T-cell (primary cell): ENCODE measurements at places on chromosomes 2 and 18. TPM values are rescaled to one million over a fixed set of nuclear protein-coding genes. Genes with fewer than 3 reads are reported as not detected.

FIGN gene
- 0.03 TPM for total RNA-seq

GCKR gene
- total RNA-seq = not detected

UGT1A8 gene
- not detected for total RNA-seq

AGXT gene
- not detected for total RNA-seq

TXNDC9 gene
- total RNA-seq = 12.3 TPM

KCNE4 gene
- total RNA-seq = not detected

DNA sequence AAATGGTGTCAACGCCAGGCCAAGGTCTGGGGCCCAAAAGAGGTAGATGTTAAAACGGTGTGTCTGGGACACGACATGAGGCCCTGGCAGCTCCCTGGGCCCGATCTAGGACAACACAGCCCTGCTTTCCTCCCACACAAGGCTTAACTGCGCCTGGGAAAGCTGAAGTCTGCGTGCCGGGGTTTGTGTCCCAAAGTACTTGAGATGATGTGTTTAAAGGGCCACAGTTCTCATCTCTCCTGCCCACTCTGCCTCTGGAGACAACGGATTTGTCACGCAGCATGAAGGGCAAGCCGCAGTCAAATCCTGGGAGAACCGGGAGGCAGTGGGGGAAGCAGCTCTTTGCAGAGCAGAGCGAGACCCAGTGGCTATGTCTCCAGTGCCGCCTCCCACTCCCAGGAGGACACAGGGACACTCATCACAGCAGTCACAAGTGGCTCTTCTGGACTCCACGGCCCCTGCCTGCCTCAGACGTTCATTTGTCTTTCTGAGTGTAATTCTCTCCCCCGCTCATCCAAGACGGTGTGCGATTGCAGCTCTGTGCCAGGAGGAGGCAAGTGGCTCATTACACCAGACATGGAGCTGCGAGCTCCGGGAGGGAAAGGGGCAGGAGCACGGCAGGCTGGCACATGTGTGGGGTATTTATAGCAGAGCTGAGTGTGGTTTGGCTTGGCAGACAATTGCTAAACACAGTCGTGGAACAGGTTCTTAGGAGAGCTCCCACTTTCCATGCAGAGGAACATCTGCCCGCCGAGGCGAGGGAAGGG is 57.7 kb upstream of the SEMA4C start:
- no peak for DNase-seq

- no peak for DNase-seq
Measured at GRCh38 chr18:67290421-67290820, 226.1 kb downstream of the DSEL start.

- DNase-seq = no peak
Measured at GRCh38 chr2:57733956-57734355, 312.6 kb upstream of the VRK2 start.

GRCh38 chr2:134324947-134325346 is 71.1 kb downstream of the MGAT5 start:
- DNase-seq = no peak

GRCh38 chr2:760001-760400 is 82.8 kb upstream of the TMEM18 start:
- no peak for DNase-seq

- DNase-seq = no peak
Measured at GRCh38 chr2:75089471-75089870, 109.8 kb downstream of the TACR1 start.
